Activated naive CD8-positive, alpha-beta T cell treated with anti-CD3 and anti-CD28 coated beads, Interleukin-2, amount 10 ng/mL, durations not matched to agents 7 days and 5 days (primary cell): ENCODE measurements at places on chromosomes 12 and 14. TPM values are rescaled to one million over a fixed set of nuclear protein-coding genes. Genes with fewer than 3 reads are reported as not detected.

- peaks cover 32% of the 10 kb centered on the region for H3K36me3 ChIP-seq
- peaks cover 26% of the 10 kb centered on the region for H3K4me1 ChIP-seq
- no peak for DNase-seq
These were observed 8.6 kb upstream of the USP15 start for GRCh38 chr12:62251609-62251958.

DNA sequence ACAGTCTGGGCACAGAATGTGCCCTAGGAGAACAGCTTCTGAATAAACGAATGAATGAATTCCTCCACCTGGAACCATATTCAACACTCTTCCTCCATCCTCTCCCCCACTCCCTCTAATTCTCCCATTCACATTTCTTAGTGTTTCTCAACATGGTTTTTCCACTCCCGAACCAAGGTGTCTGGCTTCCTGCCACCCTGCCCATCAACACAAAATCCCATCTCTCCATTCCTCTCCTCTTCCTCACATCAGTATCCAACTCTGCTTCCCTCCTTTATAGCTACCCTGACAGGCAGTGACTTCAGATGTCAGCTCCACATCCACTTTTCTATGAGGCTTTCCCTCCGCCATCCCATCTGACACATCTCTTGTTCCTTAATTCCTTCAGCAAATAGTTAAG lies 2.9 kb downstream of the TNFRSF1A start:
- H3K4me3 ChIP-seq = no peak overlapping the region
- no peak for DNase-seq
- no peak overlapping the region for H3K27ac ChIP-seq
- H3K27me3 ChIP-seq = no peaks in the 10 kb centered on the region
- H3K4me1 ChIP-seq = peaks cover 42% of the 10 kb centered on the region
- H3K36me3 ChIP-seq = peaks cover 6% of the 10 kb centered on the region

DNA sequence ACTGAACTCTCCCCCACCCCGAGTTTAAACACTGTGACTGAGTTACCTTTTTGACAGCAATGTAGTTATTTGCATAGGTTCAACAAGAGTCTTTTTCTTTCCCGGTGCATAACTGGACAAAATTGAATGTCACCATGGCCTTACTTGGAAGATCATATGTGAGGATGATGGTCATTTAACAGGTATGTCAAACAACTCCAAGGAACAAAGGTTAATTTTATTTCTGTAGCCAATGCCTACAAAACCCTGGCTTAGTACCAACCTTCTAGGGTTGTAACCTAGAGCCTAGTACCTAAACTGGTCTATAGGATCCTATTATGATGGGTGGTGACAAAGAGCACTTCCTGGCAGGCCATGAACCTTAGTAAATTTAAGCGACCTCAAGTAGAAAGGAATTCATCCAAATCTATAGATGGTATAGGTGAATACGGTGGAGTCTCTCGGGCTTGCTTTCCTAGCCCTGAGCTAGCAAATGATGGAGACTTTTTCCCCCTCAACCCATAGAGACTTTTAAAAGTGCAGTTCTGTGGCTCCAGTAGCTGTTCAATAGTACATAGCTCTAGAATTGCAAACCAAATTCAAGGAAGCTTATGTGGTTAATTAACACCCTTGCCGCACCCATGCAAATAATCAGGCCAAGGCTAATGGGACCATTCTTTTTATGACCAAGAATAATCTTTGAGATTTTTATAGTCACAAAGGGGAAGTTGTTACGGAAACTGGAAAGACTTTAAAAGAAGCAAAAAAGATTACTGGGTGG lies 89.0 kb downstream of the SLC38A1 start:
- H3K4me3 ChIP-seq = no peak overlapping the region
- peaks cover 11% of the 10 kb centered on the region for H3K36me3 ChIP-seq
- H3K4me1 ChIP-seq = peaks cover 15% of the 10 kb centered on the region
- no peak for DNase-seq

GRCh38 chr12:87943762-87944161 lies 85.4 kb downstream of the C12orf50 start:
- H3K4me1 ChIP-seq = no peaks in the 10 kb centered on the region
- no peak overlapping the region for H3K4me3 ChIP-seq
- H3K27me3 ChIP-seq = no peaks in the 10 kb centered on the region
- no peak for DNase-seq
- H3K36me3 ChIP-seq = no peaks in the 10 kb centered on the region

The OR4E2 gene
- total RNA-seq = not detected

The RNASE4 gene
- 0.62 TPM for total RNA-seq

DNA sequence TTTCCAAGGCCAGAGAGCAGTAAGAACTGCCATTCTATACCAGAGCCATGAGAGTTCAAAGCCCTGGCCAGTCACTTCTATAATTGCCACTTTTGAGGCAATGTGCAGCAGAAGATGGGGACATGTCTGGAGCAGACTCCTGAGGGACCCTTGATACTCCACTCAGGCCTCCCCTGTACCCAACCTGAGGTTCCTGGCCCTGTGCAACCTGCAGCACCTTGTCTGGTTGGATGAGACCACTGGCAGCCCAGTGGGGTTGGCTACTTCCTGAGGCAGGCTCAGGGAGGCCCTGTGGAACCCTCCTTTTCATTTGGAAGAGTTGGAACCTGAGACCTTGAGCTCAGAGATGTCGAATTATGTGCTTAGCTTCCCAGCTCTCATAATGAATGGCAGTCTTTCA lies 54.4 kb downstream of the GALNT16 start:
- no peak overlapping the region for H3K4me3 ChIP-seq
- H3K27me3 ChIP-seq = peaks cover 8% of the 10 kb centered on the region
- DNase-seq = no peak
- no peaks in the 10 kb centered on the region for H3K4me1 ChIP-seq

The KIF5A gene
- 1.6 TPM for total RNA-seq

The ADCY4 gene
- total RNA-seq = 4.4 TPM

GRCh38 chr12:108090932-108091678 lies 38.0 kb upstream of the WSCD2 start:
- no peak overlapping the region for H3K4me3 ChIP-seq
- no peak overlapping the region for H3K27ac ChIP-seq
- no peaks in the 10 kb centered on the region for H3K36me3 ChIP-seq
- no peaks in the 10 kb centered on the region for H3K27me3 ChIP-seq

DNA sequence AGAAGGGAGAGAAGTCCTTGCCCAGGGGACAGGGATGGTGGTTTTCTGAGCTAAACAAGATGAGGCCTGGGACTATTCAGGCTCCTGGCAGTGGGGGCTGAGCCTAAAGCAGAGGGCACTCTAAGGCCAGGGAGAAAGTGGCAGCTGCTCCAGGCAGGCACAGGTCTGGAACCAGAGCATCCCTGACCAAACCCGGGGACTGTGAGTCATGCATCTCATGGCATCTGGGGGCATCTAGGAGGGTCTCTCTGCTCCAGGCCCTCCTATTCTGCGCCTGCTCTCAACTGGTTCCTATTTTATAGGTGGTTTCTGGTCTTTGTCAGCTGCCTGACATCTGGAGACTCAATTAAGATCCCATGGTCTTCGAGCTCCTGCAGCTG lies 11.6 kb downstream of the KRT7 start:
- peaks cover 9% of the 10 kb centered on the region for H3K27me3 ChIP-seq
- H3K4me3 ChIP-seq = peak overlapping the region; percentile 67
- peaks cover 2% of the 10 kb centered on the region for H3K36me3 ChIP-seq
- peak overlapping the region; percentile 90 for H3K27ac ChIP-seq

The C12orf42 gene
- total RNA-seq = 5.4 TPM

GRCh38 chr14:38176379-38176778 lies 31.3 kb upstream of the SSTR1 start:
- no peaks in the 10 kb centered on the region for H3K27me3 ChIP-seq
- DNase-seq = no peak
- no peak overlapping the region for H3K4me3 ChIP-seq
- H3K36me3 ChIP-seq = no peaks in the 10 kb centered on the region
- H3K4me1 ChIP-seq = no peaks in the 10 kb centered on the region
- H3K27ac ChIP-seq = no peak overlapping the region

The TSHR gene
- 0.39 TPM for total RNA-seq

DNA sequence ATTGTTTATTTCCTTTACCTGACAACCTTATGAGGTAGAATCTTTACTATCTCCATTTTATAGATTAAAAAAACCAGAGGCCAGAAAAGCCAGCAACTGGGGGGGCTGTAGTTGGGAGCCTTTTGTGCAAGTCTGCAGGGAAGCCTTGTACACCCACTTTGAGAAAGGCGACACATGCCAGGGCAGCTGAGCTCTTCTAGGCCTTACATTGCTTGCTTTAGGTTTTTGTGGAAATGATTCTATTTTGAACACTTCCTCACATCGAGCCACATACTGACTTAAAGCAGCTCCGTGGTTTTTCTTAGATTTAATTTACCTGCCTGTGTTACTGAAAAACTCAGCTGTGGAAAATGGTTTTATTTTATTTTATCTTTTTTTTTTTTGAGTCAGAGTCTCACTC lies 34.6 kb downstream of the EP400 start:
- H3K36me3 ChIP-seq = peaks cover 8% of the 10 kb centered on the region
- H3K27ac ChIP-seq = peak overlapping the region; percentile 74
- no peak for DNase-seq
- peaks cover 2% of the 10 kb centered on the region for H3K4me1 ChIP-seq
- H3K4me3 ChIP-seq = no peak overlapping the region
